ENCODE measurements at places on chromosomes 2 and 18. TPM values are rescaled to one million over a fixed set of nuclear protein-coding genes. Genes with fewer than 3 reads are reported as not detected.

The AQP4 gene
- total RNA-seq, result not detected

The IL36G gene
- total RNA-seq, result not detected

The POMC gene
- 6.8 TPM for total RNA-seq

The IL18R1 gene
- total RNA-seq, result 21.8 TPM

The PRKD3 gene
- 41.7 TPM for total RNA-seq

The MLPH gene
- total RNA-seq, result not detected

The SIX3 gene
- total RNA-seq, result not detected

The SLC9A4 gene
- total RNA-seq, result not detected

The PAIP2B gene
- total RNA-seq, result 2.4 TPM

Measured in activated naive CD8-positive, alpha-beta T cell treated with anti-CD3 and anti-CD28 coated beads for 36 hours (primary cell).